ENCODE measurements at places on chromosomes 7 and 10. TPM values are rescaled to one million over a fixed set of nuclear protein-coding genes. Genes with fewer than 3 reads are reported as not detected.

COL1A2 gene
- total RNA-seq, result not detected

DNA sequence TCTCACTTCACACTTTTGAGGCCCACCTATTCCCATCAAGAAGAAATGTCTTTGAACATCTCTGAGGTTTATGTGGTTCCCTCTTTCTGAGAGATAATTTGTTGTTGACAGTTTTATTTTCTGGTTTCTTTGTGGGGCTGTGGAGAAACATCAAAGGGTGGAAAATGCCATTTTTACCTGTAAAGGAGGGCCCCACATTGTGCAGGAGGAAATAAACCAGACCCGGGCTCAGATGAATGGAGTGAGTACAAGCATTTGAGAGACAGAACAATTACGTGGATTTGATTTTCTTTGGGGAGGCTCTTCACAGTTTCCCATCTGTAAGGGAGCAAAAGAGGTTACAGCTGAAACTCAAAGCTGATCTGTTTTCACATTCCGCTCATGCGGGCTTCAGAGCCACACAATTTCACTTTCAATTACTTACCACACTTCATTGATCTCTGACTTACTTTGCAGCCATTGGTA is 29.8 kb downstream of the ITPRIP start:
- no peak for DNase-seq

DNA sequence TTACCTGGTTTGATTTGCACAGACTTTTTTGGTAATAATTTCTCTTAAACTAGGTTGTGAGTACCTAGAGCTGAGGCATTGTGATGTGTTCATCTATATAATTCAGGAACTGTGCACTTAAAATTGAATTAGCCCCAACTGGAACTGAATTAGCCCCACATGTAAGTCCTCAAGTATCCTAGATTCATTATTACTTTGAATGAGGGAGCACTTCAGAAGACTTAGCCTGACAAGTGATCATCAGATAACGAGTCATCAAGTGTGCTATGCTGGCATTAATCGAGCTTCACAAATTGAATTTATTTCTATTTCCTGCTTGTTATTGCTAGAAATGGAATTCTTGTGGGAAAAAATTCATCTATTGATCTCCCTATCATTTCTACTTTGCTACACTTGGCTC is 323.4 kb upstream of the SEMA3D start:
- no peak for DNase-seq

GPR22 gene
- not detected for total RNA-seq

DNA sequence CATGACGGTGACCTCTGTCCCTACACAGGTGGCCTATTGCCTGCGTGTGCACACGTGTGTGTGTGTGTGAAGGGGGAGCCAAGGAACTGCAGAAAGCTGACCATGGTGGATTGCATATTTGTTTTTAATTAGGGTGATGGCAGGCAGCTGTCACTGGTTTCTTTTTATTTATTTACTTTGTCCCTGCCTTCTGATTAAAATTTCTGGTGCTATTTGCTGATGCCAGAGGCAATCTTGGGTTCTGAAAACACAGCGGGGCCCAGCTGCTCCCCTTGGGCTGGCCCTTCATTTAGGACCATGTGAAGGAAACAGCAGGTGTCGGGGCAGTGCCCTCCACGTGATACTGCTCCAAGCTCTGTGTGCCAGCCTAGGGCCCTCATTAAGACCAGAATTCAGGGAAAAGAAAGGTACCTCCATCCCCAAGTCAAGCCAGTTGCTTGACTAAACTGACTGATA is 71.3 kb upstream of the PODXL start:
- no peak for DNase-seq

CCDC136 gene
- not detected for total RNA-seq

MYH16 gene
- total RNA-seq, result not detected

- no peak for DNase-seq
These were observed 54.3 kb downstream of the PODXL start for GRCh38 chr7:131501930-131502685.

DNA sequence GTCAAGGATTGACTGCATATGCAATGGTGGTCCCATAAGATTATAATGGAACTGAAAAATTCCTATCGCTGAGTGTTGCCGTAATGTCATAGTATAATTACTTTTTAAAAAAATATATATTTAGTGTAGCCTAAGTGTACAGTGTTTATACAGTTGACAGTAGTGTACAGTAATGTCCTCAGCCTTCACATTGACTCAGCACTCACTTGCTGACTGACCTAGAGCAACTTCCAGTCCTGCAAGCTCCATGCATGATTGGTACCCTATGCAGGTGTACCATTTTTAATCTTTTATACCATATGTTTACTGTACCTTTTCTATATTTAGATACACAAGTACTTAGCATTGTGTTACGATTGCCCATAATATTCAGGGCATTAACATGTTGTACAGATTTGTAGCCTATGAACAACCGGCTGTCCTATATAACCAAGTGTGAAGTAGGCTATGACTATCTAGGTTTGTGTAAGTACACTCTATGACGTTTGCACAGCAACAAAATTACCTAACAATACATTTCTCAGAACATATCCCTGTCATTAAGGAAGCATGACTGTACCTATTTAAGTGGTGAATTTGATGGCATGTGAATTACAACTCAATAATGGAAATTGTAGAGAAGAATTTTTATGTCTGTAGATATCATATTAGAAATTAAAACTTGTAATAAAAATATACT is 40.9 kb downstream of the CCNY start:
- DNase-seq, result no peak

- peak; percentile 71 for DNase-seq
These were observed 15.3 kb downstream of the KCNH2 start for GRCh38 chr7:150962553-150963399.

- no peak for DNase-seq
These were observed 52.0 kb downstream of the ZNF22 start for GRCh38 chr10:45052700-45053099.

Measured in HT-29 (cell line).